ENCODE measurements at places on chromosomes 7 and 10.

DNA sequence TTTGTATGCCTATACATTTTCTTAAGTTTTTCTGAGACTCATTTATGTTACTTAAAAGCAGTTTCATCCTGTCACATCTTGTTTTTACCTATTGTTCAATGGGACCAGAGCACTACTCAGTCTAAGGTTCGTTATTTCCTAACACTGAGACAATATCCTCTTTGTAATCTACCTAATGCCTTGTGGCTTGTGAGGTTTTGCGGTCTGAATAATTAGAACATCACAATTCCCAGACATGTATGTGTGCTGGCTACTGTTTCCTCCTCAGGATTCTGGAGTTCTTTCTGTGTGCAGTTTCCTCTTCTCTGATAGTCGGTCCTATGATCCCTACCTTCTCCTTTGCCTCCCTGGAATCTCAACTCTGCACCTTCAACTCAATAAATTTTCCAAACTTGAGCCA lies 620.2 kb downstream of the ANKRD7 start:
- no peak for DNase-seq

DNA sequence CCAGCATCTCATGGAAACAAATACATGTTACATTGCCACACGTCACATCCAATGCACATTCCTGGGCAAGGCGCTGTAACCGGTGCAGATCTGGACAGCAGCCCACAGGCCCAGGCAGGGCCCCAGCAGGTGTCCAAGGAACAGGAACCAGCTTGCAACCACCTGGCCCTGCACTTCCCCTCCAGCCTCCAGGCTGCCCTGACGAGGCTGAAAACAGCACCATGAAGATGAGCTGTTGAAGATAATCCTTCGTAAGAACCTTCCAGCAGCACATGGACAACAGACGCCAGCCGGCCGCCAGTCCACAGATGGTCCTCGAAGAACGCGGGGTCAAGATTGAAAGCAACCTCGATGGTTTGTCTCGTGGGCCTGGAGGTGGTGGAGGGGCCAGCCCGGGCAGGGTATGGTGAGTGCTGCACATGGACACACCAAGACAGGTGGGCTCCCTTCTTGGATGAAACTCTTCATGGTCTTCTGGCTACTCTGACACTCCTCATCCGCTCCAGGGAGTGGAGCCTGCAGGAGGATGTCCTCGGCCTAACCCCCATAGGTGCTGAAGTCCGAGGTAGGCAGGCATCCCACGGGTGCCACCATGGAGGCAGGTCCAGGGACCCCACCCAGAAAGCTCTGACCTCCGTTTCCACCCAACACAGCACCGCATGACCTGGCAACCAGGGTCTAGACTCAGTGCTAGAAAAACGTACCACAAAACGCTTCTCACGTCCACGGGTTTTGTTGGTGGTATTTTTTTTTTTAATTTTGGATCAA lies 22.9 kb downstream of the PDGFA start:
- no peak for DNase-seq

DNA sequence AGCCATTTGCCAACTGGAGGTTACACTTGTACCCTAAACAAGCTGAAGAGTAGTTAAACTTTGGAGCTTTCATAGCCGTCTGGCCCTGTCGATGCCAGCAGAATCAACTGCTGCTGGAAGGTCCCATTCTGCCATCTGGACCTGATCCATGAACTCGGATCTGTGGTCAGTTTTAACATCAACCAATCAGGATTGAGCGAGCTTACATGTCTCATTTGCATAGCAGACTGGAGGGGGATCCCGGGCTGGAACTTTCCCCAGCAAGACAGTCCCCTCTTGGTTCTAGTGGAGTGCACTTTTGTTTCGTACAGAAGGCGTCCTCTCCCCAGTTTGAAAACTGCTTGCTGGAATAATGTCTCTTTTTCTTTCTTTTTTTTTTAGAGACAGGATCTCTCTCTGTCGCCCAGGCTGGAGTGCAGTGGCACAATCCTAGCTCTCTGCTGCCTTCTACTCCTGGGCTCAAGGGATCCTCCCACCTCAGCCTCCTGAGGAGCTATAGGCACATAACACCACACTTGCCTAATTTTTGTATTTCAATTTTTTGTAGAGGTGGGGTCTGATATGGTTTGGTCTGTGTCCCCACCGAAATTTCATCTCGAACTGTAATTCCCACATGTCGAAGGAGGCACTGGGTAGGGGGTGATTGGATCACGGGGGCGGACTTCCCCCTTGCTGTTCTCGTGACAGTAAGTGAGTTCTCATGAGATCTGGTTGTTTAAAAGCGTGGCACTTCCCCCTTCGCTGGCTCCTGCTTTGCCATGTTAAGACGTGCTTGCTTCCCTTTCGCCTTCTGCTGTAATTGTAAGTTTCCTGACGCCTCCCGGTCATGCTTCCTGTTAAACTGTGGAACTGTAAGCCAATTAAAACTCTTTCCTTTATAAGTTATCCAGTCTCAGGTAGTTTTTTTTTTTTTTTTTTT lies 42.8 kb upstream of the SEPHS1 start:
- no peak for DNase-seq

- DNase-seq, result no peak
Measured at GRCh38 chr10:30170814-30171213, 111.4 kb upstream of the JCAD start.

- DNase-seq, result no peak
Measured at GRCh38 chr7:101486433-101487104, 123.9 kb downstream of the COL26A1 start.

DNA sequence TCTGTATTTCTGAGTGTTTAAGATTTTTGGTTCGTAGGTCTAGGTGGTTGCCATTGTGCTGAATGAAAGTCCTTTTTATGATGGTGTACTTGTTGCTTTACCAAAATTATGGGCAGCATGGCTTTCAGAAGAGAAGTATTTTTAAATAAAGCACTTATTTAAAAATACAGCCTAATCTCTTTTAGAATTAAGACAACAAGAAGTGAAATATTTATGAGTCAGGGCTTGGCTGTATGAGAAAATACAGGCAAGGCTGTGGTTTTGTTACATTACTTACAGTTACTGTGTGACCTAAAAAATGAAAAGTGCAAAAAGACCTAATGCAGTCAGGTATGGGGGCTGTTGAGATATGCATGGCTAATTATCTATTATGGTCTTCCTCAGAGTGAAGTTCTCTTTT lies 185.2 kb upstream of the PPP1R3A start:
- no peak for DNase-seq

GRCh38 chr10:283140-283479 lies 147.9 kb downstream of the ZMYND11 start:
- no peak for DNase-seq

GRCh38 chr7:1341361-1342089 lies 108.9 kb downstream of the UNCX start:
- DNase-seq, result no peak

- no peak for DNase-seq
Measured at GRCh38 chr10:106189292-106189691, 975.2 kb downstream of the SORCS1 start.

GRCh38 chr7:158110661-158111048 lies 477.0 kb downstream of the PTPRN2 start:
- no peak for DNase-seq

- no peak for DNase-seq
Measured at GRCh38 chr10:132511121-132512051, 26.2 kb upstream of the INPP5A start.

- DNase-seq, result no peak
Measured at GRCh38 chr10:27716521-27716920, 29.1 kb downstream of the MKX start.

- no peak for DNase-seq
Measured at GRCh38 chr10:12503311-12503710, 154.0 kb downstream of the CAMK1D start.

- DNase-seq, result no peak
Measured at GRCh38 chr7:80883154-80884025, 35.5 kb downstream of the SEMA3C start.

DNA sequence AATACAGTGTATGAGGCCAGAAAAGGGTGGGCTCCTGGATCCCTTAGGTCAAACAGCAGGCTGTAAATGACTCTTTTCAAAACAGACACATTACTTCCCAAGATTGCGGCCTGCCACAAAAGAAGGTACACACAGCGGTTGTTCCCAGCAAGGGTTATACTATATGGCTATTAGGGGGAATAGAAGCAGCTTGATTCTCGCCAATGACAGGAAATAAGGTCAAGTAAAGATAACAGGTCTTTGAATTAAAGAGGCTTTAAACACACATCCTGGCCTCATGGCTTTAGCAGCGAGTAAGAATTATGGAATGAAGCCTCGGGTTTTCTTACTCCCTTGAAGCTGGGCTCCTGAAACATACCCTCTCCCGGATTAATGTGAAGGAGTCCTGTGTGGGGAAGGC lies 58.3 kb downstream of the CYP26A1 start:
- DNase-seq, result no peak

DNA sequence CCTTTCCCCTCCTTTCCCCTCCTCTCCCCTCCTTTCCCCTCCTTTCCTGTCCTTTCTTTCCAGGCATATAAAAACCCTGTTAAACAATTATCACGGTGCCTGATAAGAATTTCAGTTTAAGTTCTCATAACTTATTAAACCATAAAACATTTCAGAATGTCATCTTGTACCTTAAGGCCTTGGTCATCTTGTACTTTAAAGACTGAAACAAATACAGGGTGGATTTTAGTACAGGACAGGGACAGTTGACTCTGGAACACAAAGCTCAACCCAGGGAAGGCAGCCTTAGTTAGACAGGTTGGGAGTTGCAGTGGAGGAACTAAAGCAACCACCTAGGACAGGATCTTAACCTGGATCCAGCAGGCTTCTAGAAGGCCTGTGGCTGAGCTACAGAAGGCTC lies 1.2 kb downstream of the AGR3 start:
- DNase-seq, result no peak

GRCh38 chr10:114432566-114433093 lies 28.3 kb upstream of the AFAP1L2 start:
- no peak for DNase-seq

DNA sequence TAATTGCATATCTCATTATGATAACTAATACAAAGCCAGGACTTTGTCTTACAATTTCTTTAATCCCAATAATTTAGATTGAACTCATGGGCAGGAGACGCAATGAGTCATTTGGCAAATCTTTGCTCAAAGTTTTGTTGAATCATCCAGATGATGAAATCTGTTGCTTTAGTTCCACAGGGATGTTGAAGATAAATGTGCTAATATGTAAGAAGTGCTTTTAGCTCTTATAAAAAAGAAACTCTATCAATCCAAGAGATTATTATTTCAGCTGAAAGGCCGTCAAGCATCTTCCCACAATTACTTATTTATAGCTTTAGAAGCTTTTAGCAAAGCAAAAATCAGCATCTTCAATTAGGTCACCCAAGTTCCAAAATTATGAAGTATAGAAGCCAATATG lies 36.8 kb upstream of the ANK3 start:
- no peak for DNase-seq

- no peak for DNase-seq
Measured at GRCh38 chr10:21260066-21260465, 265.4 kb downstream of the SKIDA1 start.

DNA sequence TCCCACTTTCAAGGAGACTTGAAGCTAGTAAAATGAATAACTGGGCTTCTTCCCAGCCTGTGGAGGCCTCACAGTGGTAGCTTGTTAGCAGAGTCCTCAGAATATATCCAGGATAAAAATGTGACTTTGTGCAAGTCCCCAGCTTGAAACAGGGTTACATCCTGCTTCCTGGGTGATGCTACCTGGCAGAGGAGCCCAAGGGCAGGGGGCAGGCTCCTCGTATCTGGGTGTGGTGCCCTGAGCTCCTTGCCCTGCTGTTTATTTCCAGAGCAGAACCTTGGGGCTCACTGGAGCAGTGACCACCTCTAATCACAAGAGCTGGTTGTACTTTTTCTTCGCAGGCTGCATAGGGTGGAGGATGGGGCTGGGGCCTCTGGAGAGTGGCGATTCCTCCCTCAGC lies 94.8 kb downstream of the GRK5 start:
- no peak for DNase-seq

DNA sequence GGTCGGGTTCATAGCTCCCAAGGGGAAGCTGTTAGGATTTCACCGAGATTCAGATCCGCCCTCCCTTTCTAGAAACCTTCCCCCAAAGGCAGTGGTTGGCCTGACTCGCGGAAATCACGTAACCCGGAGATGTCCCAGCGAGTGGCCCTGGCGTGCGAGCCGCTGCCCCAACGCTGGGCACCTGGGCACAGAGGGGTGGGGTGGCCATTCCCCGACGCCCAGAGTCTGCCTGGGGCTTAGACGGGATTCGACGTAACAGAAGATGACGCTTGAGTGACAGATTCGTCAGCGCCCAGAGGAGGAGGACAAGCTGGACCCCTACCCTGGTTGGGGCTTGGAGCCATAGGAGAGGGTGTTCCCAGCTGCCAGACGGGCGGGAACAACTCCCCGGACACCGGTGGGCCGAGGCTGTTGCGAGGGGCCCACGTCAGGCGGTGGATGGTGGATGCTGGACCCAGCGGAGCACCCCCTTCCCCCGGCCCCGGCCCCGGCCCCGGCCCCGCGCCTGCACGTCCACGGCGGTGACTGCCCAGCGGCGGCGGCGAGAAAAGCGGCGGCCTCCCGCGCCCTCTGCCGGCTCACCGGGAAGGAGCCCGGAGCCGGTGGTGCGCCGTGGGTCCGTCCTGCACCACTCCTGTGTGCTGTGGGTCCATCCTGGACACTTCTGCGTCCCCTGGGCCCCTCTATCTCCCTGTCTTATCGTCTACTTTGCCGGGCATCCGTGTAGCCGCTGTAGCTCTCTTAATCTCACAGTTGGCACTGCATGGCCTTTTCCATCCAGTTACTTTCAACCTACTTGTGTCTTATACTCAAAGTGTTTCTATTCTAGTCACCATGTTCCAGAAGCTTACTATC lies 35.4 kb upstream of the KNDC1 start:
- no peak for DNase-seq

- no peak for DNase-seq
Measured at GRCh38 chr7:39228946-39229345, 251.2 kb downstream of the POU6F2 start.

GRCh38 chr7:113819474-113819873 lies 99.3 kb downstream of the PPP1R3A start:
- no peak for DNase-seq

GRCh38 chr7:103341466-103341865 lies 3.1 kb downstream of the DNAJC2 start:
- DNase-seq, result no peak

DNA sequence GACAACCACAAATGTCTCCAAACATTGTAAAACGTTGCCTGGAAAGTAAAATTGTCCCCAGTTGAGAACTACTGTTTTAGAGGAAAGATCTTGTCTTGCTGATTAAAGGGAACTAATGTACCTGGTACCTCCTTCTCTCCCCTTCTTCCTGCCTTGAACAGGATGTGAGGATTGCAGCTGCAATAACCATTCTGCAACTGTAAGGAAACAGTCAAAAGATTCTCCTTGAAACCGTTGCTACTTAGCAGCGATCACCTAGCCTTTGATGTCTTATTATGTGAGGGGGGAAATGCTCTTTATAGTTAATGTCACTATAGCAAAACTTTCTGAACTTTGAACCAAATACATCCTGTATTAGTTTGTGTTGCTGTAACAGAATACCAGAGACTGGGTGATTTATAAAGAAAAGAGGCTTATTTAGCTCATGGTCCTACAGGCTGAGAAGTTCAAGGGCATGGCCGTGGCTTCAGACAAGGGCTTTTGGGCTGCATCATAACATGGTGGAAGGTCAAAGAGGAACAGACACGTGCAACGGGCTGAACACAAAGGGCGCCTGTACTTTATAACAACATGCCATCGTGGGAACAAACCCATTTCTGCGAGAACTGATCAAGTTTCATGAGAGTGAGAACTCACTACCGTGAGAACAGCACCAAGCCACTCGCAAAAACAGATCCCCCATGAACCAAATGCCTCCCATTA lies 54.2 kb upstream of the PARD3 start:
- DNase-seq, result no peak

All from NCI-H1436 (cell line).